Activated T-helper 1 cell treated with anti-CD3 and anti-CD28 coated beads, Interleukin-2, amount 50 U/mL, for 16 hours (primary cell): ENCODE measurements at places on chromosomes 7 and 10.
A peak's percentile ranks its signal among the peaks of the same experiment; 100 is the strongest.

DNA sequence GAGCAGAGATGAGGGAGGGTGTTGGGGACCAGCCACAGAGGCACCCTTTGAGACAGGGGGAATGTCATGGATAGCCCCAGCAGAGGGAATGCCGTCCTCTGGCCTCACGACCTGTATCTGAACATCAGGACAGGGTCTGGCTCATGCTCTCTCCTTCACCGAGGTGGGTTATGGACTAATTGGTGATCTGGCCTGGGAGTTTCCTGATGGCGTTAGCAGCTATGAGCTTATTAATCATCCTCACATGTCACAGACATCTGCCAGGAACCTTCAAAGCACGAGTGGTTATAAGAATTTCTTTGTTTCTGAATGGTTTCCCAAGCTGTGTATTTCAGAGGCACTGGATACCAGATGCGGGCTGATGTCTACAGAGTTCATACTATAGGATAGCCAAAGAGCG is 6.9 kb downstream of the CPA4 start:
- no peak for DNase-seq

DNA sequence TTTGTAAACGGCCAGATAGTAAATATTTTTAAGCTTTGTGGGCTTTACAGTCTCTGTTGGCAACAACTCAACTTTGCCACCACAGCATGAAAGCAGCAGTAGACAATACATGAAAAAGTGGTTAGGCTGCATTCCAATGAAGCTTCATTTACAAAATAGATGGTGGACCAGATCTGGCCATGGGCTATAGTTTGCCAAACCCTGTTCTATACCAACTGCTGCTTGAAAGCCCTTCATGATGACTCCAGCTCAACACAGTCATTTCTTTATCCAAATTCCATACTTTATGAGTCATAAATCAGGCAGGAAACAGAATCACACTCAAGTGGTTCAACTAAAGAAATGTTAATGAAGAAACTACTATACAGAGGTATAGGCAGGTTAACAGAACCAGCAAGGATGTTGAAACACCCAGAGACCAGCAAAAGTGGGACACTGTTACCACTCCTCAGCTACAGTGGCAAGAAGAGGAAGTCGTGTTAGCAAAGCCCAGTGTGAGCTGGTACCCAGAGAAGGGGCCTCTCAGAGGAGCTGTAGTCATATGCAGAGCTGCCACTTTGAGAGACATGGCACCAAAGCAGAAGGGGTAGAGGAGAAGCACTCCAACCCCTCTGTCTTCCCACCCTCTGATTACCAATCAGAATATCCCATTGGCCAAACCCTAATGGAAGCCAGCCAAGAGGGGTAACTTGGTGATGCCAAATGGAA is 72.5 kb downstream of the PRLHR start:
- DNase-seq = no peak

- no peak for DNase-seq
Measured at GRCh38 chr10:58642916-58643428, 130.3 kb downstream of the BICC1 start.

- DNase-seq = no peak
Measured at GRCh38 chr10:119812684-119813083, 60.0 kb downstream of the MCMBP start.

DNA sequence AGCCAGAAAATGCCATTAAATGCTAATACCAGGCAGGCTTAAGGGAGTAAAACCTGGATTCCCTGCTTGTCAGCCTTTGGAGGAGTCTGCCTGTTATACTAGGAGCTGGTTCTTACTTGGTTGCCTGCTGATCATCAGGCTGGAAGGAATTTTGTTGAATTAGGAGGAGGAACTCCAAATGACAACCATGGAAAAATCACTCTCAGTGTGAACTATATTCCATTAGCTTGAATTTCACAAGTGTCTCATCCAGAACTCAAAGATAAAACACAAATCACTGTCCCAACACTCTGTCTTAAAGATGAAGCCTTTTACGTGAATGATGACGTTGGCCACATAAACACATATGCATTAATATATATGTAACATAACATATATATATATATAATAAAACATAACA is 238.9 kb upstream of the PLXDC2 start:
- DNase-seq = no peak

- no peak for DNase-seq
Measured at GRCh38 chr10:3926675-3927525, 141.9 kb upstream of the KLF6 start.

DNA sequence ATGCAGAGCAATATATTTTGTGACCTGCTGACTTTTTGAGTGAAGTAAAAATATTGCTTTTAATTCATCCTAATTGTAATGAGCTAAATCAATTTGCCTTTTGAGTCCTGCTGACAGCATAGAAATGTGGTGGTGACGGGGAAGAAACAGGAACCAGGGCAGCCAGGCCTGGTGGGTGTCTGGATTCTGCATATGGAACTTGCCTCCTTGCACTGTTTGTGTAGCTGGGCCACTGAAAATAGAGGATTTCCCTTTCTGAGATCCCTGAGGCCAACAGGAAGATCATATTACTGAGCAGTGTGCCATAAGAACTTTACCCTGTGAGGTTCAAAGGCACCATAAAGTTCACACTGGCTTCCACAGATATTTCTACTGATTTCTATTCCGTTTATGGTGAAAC is 488.4 kb upstream of the AKR1E2 start:
- DNase-seq = no peak

DNA sequence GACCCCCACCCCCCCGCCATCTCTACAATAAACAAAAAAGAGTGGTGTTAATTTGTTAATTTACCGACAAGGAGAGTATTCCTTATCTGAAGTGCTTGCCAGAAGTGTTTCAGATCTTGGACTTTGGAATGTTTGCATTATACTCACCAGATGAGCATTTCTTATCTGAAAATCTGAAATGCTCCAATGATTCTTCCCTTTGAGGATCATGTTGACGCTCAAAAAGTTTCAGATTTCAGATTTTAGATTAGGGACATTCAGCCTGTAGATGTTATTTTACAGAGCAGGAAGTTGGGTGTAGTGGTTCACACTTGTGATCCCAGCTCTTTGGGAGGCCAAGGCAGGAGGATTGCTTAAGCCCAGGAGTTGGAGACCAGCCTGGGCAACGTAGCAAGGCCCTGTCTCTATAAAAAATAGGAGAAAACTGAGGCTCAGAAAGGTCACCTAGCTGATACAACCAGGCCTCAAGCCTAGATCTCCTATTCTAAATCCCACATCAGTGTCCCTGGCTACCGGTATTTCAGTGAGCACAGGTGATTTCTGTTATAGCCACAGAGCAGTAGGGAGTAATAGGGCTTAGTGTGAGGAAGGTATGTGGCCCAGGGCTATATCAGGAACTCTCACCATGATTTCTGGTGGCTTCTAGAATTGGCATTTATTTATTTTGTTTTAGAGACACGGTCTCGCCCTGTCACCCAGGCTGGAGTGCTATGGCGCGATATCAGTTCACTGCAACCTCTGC is 35.4 kb downstream of the TMEM120A start:
- DNase-seq = no peak

GRCh38 chr10:123636598-123637325 is 29.4 kb upstream of the GPR26 start:
- no peak for DNase-seq

- no peak for DNase-seq
Measured at GRCh38 chr10:96395931-96396877, 37.4 kb upstream of the OPALIN start.

GRCh38 chr10:129850790-129851189 is 113.3 kb downstream of the EBF3 start:
- no peak for DNase-seq

DNA sequence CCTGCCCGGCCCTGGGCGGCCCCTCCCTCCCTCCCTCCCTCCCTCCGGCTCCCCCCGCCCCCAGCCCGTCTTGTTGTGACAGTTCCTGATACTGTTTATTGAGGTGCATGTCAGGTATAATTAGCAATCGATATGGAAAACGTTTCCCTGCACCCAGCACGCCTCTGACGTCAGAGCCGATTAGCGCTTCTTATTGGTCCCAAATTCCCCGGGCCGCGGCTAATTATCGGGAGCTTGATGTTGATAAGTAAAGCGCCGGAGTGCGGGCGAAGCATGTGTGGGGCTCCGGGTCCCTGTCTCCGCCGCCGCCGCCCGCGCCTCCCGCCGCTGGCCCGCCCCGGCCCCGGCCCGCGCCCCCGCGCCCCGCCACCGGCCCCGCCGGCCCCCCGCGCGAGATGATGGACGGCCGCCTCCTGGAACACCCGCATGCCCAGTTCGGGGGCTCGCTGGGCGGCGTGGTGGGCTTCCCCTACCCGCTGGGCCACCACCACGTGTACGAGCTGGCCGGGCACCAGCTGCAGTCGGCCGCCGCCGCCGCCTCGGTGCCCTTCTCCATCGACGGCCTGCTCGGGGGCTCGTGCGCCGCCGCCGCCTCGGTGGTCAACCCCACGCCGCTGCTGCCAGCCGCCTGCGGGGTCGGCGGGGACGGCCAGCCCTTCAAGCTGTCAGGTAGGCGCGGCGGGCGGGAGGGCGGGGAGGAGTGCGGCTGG is at the start of gene UNCX:
UNCX (plus strand) TSS at position 250 of the 710 bp plus-strand sequence; CDS start at position 396, 146 bp downstream.
- no peak for DNase-seq

DNA sequence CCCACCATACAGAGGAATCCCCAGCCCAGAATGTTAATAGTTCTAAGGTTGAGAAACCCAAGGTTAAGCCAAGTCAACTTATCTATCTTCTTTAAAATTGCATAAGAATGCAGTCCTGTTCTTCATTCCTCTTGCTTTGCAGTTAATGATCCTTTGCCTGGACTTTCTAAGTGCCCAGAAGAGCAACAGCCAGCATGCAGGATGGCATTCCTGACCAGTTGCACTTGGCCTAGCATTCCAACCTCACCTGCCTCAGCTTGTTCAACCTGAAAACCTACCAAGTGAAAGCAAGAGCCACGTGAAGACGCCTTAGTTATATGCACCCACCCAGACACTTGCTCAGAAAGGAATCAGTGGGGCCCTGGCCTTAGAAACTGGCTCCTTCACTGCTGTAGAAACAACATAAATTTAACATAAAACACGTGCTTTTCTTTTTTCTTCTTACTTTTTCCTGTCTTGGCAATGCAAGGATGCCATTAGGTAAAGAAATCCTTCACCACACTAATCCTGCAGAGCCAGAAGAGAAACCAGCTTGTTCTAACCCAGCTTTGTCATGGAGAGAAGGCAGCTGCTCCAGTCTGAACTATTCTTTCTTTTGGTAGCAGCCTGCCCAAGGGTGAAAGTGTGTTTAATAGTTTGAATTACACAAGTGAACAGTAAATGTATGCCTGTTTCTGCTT is 25.0 kb downstream of the EGFR start:
- DNase-seq = no peak

DNA sequence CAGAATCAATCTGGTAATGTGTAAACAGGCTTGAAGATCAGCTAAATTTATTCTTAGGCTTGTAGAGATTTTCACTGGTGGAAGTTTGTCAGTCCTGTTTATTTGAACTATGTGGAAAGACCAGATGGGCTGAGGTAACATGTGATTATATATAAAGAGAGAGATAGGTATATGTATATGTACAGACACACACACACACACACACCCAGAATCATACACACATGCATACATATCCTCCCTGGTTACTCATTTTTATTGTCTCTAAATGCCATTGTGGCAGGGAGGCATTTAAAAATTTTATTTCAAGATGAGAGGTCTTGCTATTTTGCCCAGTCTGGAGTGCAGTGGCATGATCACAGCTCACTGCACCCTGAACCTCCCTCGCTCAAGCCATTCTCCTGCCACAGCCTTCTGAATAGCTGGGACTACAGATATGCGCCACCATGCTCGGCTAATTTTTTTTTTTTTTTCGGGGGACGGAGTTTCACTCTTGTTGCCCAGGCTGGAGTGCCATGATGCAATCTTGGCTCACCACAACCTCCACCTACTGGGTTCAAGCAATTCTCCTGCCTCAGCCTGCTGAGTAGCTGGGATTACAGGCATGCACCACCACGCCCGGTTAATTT is 78.1 kb upstream of the CYTH3 start:
- DNase-seq = no peak

- DNase-seq = peak; percentile 20
Measured at GRCh38 chr10:104254493-104255310, at the start of gene GSTO1. Gene GSTO1, plus strand, starts transcription at chr10:104254892. Its CDS starts 37 bp downstream, at chr10:104254929.

GRCh38 chr10:81953420-81953819 is 78.4 kb downstream of the NRG3 start:
- no peak for DNase-seq

DNA sequence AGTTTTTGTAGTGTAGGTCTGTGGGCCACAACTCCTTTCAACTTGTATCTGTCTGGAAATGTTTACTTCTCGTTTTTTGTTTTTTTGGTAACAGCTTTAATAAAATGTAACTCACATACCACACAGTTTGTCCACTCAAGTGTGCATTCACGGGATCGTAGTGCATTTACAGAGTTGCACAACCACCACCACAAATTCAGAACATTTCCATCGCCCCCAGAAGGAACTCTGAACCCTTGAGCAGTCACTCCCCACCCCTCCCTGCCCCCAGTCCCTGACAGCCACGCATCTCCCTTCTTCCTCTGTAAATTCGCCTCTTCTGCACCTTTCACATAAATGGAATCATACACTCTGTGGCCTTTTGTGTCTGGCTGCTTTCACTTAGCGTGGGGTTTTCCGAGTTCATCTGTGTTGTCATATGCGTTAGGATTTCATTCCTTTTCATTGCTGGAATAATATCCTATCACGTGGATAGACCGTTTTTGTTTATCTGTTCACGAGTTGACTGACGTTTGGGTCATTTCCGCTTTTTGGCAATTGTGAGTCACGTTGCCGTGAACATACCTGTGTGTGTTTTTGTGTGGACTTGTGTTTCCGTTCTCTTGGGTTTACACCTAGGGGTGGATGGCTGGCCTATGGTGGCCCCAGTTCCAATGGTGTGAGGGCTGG is 10.3 kb downstream of the JAKMIP3 start:
- DNase-seq = no peak

DNA sequence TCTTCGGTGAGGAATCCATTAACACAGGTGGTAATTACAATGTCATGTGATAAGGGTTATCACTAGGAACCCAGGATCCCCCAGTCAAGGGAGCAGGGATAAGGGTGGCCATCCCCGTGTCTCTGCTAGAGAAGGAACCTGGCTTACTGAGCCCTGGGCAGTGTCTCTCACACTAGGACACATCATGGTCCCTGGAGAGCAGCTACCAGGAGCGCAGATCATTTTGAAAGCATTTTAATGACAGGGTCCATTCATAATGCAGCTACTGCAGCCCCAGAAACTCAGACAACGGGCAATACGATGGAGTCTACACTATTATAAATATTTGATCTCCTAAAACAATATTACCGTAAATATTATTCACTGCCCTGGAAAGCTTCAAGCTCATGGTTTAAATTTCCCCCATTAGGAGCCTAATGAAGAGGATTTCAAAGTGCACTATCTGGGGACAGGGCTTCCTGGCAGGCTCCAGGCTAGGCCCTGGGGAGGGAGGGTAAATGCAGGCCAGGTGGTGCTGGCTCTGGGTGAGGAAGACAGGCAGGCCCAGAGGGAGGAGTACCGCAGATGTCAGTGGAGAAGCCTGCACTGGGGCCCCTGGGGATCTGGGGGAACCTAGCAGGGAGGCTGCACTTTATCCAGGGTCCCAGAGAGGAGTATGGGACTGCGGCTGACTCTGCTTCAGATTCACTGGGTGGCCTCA is 52.6 kb upstream of the LOXL4 start:
- no peak for DNase-seq

- no peak for DNase-seq
Measured at GRCh38 chr7:135665042-135665441, 2.7 kb downstream of the STMP1 start.
